ENCODE measurements at places on chromosomes 4 and X. TPM values are rescaled to one million over a fixed set of nuclear protein-coding genes. Genes with fewer than 3 reads are reported as not detected.

The TMEM31 gene
- not detected for total RNA-seq

The TCEAL7 gene
- 16.1 TPM for total RNA-seq

The FMR1NB gene
- total RNA-seq: not detected

The DSPP gene
- total RNA-seq: not detected

The ZNF157 gene
- total RNA-seq: under 0.01 TPM

The BEND4 gene
- total RNA-seq: not detected

The COL25A1 gene
- total RNA-seq: under 0.01 TPM

The CYBB gene
- not detected for total RNA-seq

The TIGD4 gene
- total RNA-seq: not detected

The NEUROG2 gene
- not detected for total RNA-seq

The DOCK11 gene
- total RNA-seq: 14.7 TPM

The CCNA2 gene
- 59.7 TPM for total RNA-seq

Data from IMR-90 (cell line).